Sigmoid colon (tissue), 7 donors: ENCODE measurements at places on chromosomes 13 and 19. TPM values are rescaled to one million over a fixed set of nuclear protein-coding genes. Genes with fewer than 3 reads are reported as not detected.

- H3K27me3 ChIP-seq: no peaks in the 10 kb centered on the region
- peak within 1 kb of the TSS; percentile 59 for H3K4me3 ChIP-seq
- H3K36me3 ChIP-seq: no peaks in the 10 kb centered on the region
- peak within 1 kb of the TSS; percentile 61 for H3K27ac ChIP-seq
- no peaks in the 10 kb centered on the region for H3K4me1 ChIP-seq
- DNase-seq: peak; percentile 95
Measured at GRCh38 chr19:44401139-44402115, at the start of gene ZNF285. ZNF285 (minus strand) TSS chr19:44401608; CDS start chr19:44397213, 4,395 bp downstream.

DNA sequence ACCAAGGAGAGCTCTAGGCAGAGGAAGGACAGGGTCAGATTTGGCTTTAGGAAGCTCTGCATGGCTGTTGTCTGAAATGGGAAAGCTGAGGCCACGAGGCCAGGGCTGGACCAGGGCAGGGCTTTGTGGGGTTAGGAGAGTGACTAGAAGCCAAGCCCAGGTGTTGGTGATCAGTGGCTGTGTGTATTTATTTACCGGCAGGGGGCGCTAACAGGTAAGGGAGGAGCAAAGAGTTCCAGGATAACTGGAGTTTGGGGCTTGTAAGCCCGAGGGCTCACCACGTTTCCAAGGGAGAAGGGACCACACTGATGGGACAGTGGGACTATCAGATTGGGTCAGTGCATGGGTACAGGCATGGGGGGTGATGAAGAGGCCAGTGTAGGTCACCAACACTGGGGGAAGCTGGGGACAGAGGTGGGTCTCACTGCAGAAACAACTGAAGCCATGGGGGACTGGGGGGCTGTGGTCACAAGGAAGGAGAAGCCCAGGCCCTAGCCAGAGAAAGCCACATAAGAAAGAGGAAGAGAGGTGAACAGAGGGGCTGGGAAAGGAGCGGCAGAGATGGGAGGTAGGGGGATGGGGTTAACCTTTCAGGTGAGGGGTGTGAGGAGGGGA, 3.9 kb downstream of the TMEM147 start:
- H3K4me3 ChIP-seq: no peak overlapping the region
- H3K4me1 ChIP-seq: peaks cover 25% of the 10 kb centered on the region
- H3K27me3 ChIP-seq: no peaks in the 10 kb centered on the region
- no peak for DNase-seq
- H3K36me3 ChIP-seq: no peaks in the 10 kb centered on the region

GRCh38 chr19:2270423-2271233, 11.3 kb downstream of the PEAK3 start:
- peak overlapping the region; percentile 98 for H3K27ac ChIP-seq
- DNase-seq: peak; percentile 95
- H3K27me3 ChIP-seq: no peaks in the 10 kb centered on the region
- H3K4me3 ChIP-seq: peak overlapping the region; percentile 94

GRCh38 chr13:77836423-77836822, 82.2 kb downstream of the EDNRB start:
- no peak for DNase-seq
- no peaks in the 10 kb centered on the region for H3K36me3 ChIP-seq
- peaks cover 7% of the 10 kb centered on the region for H3K4me1 ChIP-seq

DNA sequence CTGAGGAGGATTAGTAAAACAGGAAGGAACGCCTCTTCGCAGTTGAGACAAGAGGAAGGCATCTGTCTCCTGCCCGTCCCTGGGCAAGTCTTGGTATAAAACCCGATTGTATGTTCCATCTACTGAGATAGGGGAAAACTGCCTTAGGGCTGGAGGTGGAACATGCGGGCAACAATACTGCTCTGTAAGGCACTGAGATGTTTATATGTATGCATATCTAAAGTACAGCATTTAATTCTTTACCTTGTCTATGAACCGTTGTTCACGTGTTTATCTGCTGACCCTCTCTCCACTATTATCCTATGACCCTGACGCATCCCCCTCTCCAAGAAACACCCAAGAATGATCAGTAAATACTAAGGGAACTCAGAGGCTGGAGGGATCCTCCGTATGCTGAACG, 722 bp upstream of the TIMM50 start:
- no peak for DNase-seq
- H3K27ac ChIP-seq: peak overlapping the region; percentile 83
- no peaks in the 10 kb centered on the region for H3K27me3 ChIP-seq

DNA sequence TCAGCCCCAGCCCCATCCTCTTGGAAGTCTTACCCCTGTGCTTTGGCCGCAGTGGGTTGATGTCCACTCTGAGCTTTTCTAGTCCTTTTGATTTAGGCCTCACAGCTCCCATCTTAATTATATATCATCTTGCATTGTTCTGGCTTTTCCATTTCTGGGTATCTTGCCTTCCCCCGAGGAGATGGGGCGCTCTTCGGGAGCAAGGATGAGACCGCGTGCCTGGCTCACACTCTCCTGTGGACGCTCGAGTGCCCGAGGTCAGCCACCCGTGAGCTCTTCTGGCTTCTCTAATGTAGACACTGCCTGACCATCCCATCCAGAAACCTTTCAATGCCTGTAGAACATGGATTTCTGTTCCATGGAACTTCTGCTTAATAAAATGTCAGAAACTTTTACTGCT, 53.5 kb upstream of the GPR183 start:
- H3K4me1 ChIP-seq: no peaks in the 10 kb centered on the region
- H3K36me3 ChIP-seq: peaks cover 1% of the 10 kb centered on the region
- no peak for DNase-seq
- no peaks in the 10 kb centered on the region for H3K27me3 ChIP-seq

DNA sequence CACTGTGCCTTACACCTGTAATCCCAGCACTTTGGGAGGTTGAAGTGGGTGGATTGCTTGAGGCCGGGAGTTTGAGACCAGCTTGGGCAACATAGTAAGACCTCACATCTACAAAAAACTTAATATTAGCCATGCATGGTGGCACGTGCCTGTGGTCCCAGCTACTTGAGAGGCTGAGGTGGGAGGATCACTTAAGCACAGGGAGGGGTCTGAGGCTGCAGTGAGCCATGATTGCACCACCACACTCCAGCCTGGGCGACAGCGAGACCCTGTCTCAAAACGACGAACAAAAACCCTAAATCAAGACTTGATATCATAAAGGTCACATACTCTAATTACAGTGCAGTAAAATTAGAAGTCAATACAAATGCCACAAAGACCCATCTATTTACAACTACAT, 17.4 kb downstream of the SLC7A9 start:
- no peaks in the 10 kb centered on the region for H3K36me3 ChIP-seq
- H3K27me3 ChIP-seq: no peaks in the 10 kb centered on the region
- DNase-seq: no peak
- H3K4me3 ChIP-seq: no peak overlapping the region
- H3K4me1 ChIP-seq: no peaks in the 10 kb centered on the region

Gene PRR36
- not detected for total RNA-seq

Gene NCLN
- total RNA-seq: 12.2 TPM
